GM12878 (cell line): ENCODE measurements at places on chromosomes 16 and 17. TPM values are rescaled to one million over a fixed set of nuclear protein-coding genes. Genes with fewer than 3 reads are reported as not detected.

- H3K27ac ChIP-seq: no peak overlapping the region
- no peaks in the 10 kb centered on the region for H3K27me3 ChIP-seq
- no peak overlapping the region for H3K4me3 ChIP-seq
- peaks cover 8% of the 10 kb centered on the region; the same call in 1 of the 2 replicates for H3K4me1 ChIP-seq
- no peak for DNase-seq
- no peaks in the 10 kb centered on the region for H3K36me3 ChIP-seq
Measured at GRCh38 chr17:34913001-34913400, 48.3 kb downstream of the CCT6B start.

GRCh38 chr16:86244936-86245335 is 265.4 kb upstream of the FOXF1 start:
- no peaks in the 10 kb centered on the region for H3K4me1 ChIP-seq
- no peaks in the 10 kb centered on the region for H3K36me3 ChIP-seq
- no peak overlapping the region for H3K27ac ChIP-seq
- H3K27me3 ChIP-seq: no peaks in the 10 kb centered on the region; the same call in 1 of the 2 replicates

DNA sequence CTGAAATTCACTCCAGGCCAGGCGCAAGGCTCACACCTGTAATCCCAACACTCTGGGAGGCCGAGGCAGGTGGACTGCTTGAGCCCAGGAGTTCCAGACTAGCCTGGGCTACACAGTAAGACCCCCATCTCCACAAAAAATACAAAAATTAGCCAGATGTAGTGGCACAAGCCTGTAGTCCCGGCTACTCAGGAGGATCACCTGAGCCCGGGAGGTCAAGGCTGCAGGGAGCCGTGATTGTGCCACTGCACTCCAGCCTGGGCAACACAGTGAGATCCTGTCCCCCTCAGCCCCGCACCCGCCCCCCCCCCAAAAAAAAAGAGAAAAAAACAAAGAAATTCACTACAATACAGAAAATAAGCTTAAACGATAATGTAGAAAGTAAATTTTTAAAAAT is 31.5 kb downstream of the MBTPS1 start:
- H3K4me3 ChIP-seq: no peak overlapping the region
- peaks cover 49% of the 10 kb centered on the region for H3K4me1 ChIP-seq
- H3K27ac ChIP-seq: no peak overlapping the region
- H3K27me3 ChIP-seq: no peaks in the 10 kb centered on the region
- H3K36me3 ChIP-seq: peaks cover 20% of the 10 kb centered on the region

- no peak for DNase-seq
- H3K4me1 ChIP-seq: no peaks in the 10 kb centered on the region
- H3K27ac ChIP-seq: no peak overlapping the region
Measured at GRCh38 chr16:84933774-84934631, 77.3 kb downstream of the ZDHHC7 start.

DNA sequence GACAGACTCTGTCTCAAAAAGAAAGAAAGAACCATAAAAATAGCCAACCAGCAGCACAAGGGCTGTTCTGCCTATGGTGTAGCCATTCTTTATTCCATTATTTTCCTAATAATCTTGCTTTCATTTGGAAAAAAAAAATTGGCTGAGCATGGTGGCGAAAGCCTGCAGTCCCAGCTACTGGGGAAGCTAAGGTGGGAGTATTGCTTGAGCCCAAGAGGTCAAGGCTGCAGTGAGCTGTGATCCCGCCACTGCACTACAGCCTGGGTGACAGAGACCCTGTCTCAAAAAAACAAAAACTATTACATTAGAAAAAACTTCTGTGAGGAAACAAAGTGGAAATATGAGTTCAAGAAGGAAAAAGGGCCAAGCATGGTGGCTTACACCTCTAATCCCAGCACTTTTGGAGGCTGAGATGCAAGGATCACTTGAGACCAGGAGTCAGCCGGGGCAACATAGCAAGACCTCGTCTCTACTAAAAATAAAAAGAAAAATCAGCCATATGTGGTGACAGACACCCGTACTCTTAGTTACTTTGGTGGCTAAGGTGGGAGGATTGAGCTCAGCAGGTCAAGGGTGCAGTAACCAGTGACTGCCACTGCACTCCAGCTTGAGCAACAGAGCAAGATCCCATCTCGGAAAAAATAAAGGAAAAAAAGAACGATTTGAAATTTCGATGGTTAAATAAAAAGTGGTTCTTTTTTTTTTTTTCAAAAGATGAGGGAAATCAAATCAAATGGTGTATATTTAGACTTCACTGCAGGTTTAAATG is 2.5 kb downstream of the DCAKD start:
- peaks cover 13% of the 10 kb centered on the region for H3K4me1 ChIP-seq
- H3K27ac ChIP-seq: no peak overlapping the region; the same call in 1 of the 2 replicates
- DNase-seq: no peak
- H3K4me3 ChIP-seq: peak overlapping the region; percentile 43; the same call in 1 of the 2 replicates
- H3K27me3 ChIP-seq: no peaks in the 10 kb centered on the region

- H3K4me3 ChIP-seq: no peak overlapping the region
- no peak overlapping the region for H3K27ac ChIP-seq
- no peaks in the 10 kb centered on the region for H3K4me1 ChIP-seq
- H3K27me3 ChIP-seq: no peaks in the 10 kb centered on the region
- no peaks in the 10 kb centered on the region for H3K36me3 ChIP-seq
Measured at GRCh38 chr17:13078591-13079385, 61.0 kb upstream of the ELAC2 start.

DNA sequence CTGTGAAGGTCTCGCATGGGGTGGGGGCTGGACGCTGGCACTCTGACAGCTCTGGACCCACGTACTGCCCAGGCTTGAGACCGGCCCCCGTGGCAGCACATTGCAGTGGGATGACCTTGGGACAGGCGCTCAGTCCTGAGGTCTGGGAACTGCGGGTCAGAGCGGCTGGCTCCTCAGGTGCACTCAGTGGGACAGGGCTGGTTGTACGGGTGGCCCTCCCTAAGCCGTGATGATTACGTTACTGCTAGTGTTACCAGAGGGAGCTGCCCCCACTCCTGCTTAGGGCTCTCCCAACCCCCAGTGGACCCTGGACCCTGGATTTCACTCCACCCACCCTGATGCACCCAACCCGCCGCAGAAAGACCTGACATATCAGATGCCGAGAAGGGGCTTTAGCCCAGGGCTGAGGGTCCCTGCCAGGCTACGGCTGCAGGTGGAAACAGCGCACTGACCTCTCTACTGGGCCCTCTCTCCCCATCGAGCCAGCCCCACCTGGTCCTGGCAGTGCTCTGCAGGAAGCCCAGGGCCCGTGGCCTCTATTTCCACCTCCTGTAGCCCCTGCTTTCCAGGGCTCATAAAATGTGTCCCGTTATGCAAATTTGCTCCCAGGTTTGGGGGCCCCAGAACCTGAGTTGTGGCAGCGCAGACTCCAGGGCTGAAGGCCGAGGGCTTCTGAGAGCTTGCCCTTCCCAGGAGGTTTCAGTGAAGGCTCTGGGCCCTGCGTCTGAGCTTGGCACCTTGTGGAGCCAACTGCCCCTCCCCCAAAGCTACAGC is 77.2 kb downstream of the RTN4RL1 start:
- H3K4me3 ChIP-seq: no peak overlapping the region
- no peaks in the 10 kb centered on the region for H3K36me3 ChIP-seq
- DNase-seq: no peak
- H3K4me1 ChIP-seq: no peaks in the 10 kb centered on the region; the same call in 1 of the 2 replicates
- H3K27me3 ChIP-seq: no peaks in the 10 kb centered on the region
- H3K27ac ChIP-seq: no peak overlapping the region

C16orf92 gene
- total RNA-seq: not detected in 2 replicates
